ENCODE measurements at places on chromosomes 16 and 17. TPM values are rescaled to one million over a fixed set of nuclear protein-coding genes. Genes with fewer than 3 reads are reported as not detected.

- H3K4me1 ChIP-seq: peaks cover 44% of the 10 kb centered on the region
- H3K27ac ChIP-seq: peak overlapping the region; percentile 93
- peak; percentile 94 for DNase-seq
- H3K4me3 ChIP-seq: peak overlapping the region; percentile 60
- H3K36me3 ChIP-seq: no peaks in the 10 kb centered on the region
Observed at GRCh38 chr16:2520784-2521531, 787 bp downstream of the AMDHD2 start.

- H3K27ac ChIP-seq: no peak overlapping the region
- no peaks in the 10 kb centered on the region for H3K4me1 ChIP-seq
- DNase-seq: no peak
- H3K27me3 ChIP-seq: no peaks in the 10 kb centered on the region
- H3K36me3 ChIP-seq: no peaks in the 10 kb centered on the region
- no peak overlapping the region for H3K4me3 ChIP-seq
Observed at GRCh38 chr17:9878786-9879525, 26.1 kb downstream of the RCVRN start.

DNA sequence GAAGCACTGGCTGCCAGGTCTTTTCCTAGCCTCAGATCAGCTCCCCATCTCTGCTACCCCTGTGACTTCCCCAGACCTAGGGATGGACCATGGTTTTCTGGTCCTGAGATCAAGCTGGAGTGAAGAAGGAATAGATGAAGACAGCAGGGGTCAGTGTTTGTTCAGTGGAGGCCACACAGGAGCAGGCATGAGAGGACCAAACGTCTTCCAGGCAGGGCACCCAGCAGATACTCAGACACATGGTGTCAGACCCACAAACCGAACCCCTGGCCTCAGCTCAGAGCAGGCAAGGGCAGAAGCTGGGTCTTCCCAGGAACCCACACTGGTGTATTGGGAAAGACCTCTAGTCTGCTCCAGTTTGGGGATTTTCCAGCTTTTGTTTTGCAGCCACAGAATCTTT lies 189.7 kb downstream of the IRX5 start:
- H3K4me3 ChIP-seq: no peak overlapping the region
- no peaks in the 10 kb centered on the region for H3K36me3 ChIP-seq
- H3K27ac ChIP-seq: no peak overlapping the region
- H3K27me3 ChIP-seq: no peaks in the 10 kb centered on the region

- H3K4me1 ChIP-seq: peaks cover 48% of the 10 kb centered on the region
- H3K27ac ChIP-seq: peak overlapping the region; percentile 72
- H3K4me3 ChIP-seq: peak overlapping the region; percentile 79
- no peaks in the 10 kb centered on the region for H3K27me3 ChIP-seq
- peak; percentile 86 for DNase-seq
- H3K36me3 ChIP-seq: no peaks in the 10 kb centered on the region
Observed at GRCh38 chr17:77374170-77374936, 233.6 kb downstream of the SEC14L1 start.

- DNase-seq: no peak
- no peaks in the 10 kb centered on the region for H3K27me3 ChIP-seq
- H3K27ac ChIP-seq: no peak overlapping the region
Observed at GRCh38 chr17:15971882-15972281, 27.0 kb downstream of the ADORA2B start.

GRCh38 chr17:48442819-48443218 lies 12.8 kb upstream of the SKAP1 start:
- no peak overlapping the region for H3K4me3 ChIP-seq
- H3K36me3 ChIP-seq: no peaks in the 10 kb centered on the region
- no peak overlapping the region for H3K27ac ChIP-seq
- peaks cover 84% of the 10 kb centered on the region for H3K4me1 ChIP-seq

- peak overlapping the region; percentile 86 for H3K27ac ChIP-seq
- peaks cover 31% of the 10 kb centered on the region for H3K4me1 ChIP-seq
- H3K4me3 ChIP-seq: peak overlapping the region; percentile 66
- H3K27me3 ChIP-seq: no peaks in the 10 kb centered on the region
- DNase-seq: no peak
Observed at GRCh38 chr17:42535155-42536047, 640 bp upstream of the NAGLU start.

DNA sequence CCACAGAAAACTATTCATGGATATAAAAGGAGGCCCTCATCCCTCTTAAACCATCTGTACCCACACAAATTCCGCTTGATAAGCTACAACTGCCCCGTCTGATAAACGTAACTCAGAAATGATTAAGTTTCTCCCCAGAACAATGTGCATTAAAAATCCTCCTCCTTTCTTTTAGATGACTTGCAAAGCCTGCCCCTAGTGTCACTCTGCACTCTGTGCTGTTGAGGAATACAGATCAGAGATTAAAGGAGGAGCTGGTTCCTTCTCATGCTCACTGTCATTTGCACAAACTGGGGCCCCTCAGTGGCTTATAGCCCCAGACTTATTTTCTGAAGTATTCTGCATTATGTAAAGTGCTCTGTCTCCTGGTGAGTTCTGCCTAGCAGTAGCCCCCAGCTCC lies 33.3 kb downstream of the CDRT15 start:
- H3K27ac ChIP-seq: no peak overlapping the region
- no peaks in the 10 kb centered on the region for H3K36me3 ChIP-seq
- H3K27me3 ChIP-seq: peaks cover 3% of the 10 kb centered on the region
- H3K4me1 ChIP-seq: no peaks in the 10 kb centered on the region

DNA sequence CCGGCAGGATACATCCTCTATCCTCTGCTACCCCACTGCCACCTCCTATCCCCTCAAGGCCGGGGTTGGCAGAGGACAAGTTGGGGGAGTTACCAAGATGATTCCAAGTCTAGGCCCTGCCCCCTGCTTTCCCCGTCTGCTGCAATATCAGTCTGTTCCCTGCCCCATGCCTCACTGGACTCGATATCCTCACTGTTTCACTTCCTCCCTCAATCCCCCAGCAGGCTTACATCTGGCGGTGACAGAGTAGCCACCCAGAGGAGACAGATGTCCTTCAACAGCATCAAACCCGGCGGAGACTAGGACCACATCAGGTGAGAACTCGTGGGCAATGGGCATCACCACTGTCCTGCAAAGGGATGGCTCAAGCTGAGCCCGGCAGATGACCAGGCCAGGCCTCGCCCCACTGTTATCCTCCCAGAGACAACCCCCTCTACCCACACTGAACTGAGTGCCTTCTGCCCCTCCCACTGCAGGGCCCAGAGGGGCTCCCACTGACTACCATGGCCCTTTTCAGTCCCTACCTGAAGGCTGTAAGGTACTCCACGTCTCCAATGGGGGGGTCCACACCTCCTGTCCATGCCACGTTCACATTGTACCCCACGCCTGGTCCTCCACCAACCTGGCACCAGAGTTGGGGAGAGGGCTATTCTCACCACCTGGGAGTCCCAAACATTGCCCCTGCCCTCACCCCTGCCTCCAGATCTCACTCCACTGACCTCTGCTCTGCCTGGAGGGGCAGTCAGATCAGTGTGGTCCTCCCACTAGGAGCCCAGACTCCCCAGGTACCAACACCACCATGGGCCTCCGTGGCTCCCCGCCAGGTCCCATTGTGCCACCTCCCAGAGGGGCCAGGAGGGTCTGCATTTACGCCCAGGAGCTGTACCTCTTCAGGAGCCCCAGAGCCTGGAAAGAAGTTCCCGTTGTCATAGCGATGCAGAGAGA lies 9.6 kb downstream of the G6PC3 start:
- no peak overlapping the region for H3K27ac ChIP-seq
- no peak overlapping the region for H3K4me3 ChIP-seq
- H3K27me3 ChIP-seq: no peaks in the 10 kb centered on the region
- no peaks in the 10 kb centered on the region for H3K4me1 ChIP-seq
- no peak for DNase-seq

GRCh38 chr16:74083541-74083940 lies 213.1 kb upstream of the PSMD7 start:
- H3K27ac ChIP-seq: no peak overlapping the region
- H3K4me1 ChIP-seq: no peaks in the 10 kb centered on the region
- no peak overlapping the region for H3K4me3 ChIP-seq
- no peaks in the 10 kb centered on the region for H3K27me3 ChIP-seq
- no peaks in the 10 kb centered on the region for H3K36me3 ChIP-seq
- no peak for DNase-seq

- peaks cover 28% of the 10 kb centered on the region for H3K4me1 ChIP-seq
- no peak overlapping the region for H3K27ac ChIP-seq
- DNase-seq: no peak
- no peaks in the 10 kb centered on the region for H3K27me3 ChIP-seq
- H3K4me3 ChIP-seq: no peak overlapping the region
Observed at GRCh38 chr16:84087001-84087400, 29.7 kb downstream of the MBTPS1 start.

The PRSS22 gene
- total RNA-seq: not detected

The G6PC1 gene
- not detected for total RNA-seq

The THOC6 gene
- total RNA-seq: 28.5 TPM

The ICAM2 gene
- 55.7 TPM for total RNA-seq

The ACSF2 gene
- 82.6 TPM for total RNA-seq

The BCL6B gene
- total RNA-seq: 0.75 TPM

Measured in B cell (primary cell).